ENCODE measurements at places on chromosomes 6 and 20.

GRCh38 chr20:50758992-50759391 is 27.6 kb downstream of the PARD6B start:
- DNase-seq: no peak

DNA sequence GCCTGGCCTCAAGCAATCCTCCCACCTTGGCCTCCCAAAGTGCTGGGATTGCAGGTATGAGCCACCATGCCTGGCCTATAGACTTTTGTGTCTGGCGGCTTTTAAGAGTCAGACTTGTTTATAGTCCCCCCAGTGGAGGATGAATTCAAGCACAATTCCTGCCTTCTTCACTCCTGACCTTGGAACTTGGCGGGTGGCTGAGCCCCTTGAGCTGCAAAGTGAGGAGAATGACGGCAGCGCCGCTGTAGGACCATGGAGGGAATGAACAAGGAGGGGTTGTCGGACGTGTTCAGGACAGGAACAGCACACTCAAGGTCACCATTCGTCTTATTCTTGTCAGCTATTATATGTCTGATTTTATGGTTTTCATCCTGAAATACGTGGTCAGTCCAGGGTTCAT is 265.4 kb downstream of the CDH4 start:
- no peak for DNase-seq

- DNase-seq: no peak
Measured at GRCh38 chr20:12723811-12724210, 285.0 kb upstream of the SPTLC3 start.

GRCh38 chr6:26660000-26660361 is 435 bp upstream of the ZNF322 start:
- no peak for DNase-seq

GRCh38 chr20:41222703-41223102 is 85.4 kb downstream of the PLCG1 start:
- DNase-seq: no peak

- DNase-seq: no peak
Measured at GRCh38 chr6:104771258-104771832, 88.4 kb downstream of the HACE1 start.

- DNase-seq: peak; percentile 32
Measured at GRCh38 chr20:37651932-37652331, 41.9 kb upstream of the CTNNBL1 start.

DNA sequence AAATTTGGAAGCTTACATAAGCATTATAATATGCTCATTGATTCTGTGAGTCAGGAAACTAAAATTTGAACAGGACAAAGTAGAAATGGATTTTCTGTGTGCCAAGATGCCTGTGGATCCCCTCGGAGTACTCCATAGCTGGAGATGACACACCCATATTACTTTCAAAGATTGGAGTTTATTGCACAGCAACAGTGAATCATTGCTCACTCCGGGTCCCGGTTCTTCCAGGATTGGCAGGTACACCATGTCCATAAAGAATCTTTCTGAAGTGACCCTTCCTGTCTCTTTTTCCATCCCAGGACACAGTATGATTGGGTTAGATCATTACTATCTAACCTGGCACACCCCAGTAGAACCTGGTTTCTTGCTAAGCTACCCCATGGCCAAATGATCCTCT is 2.7 kb upstream of the BTN2A2 start:
- DNase-seq: no peak

DNA sequence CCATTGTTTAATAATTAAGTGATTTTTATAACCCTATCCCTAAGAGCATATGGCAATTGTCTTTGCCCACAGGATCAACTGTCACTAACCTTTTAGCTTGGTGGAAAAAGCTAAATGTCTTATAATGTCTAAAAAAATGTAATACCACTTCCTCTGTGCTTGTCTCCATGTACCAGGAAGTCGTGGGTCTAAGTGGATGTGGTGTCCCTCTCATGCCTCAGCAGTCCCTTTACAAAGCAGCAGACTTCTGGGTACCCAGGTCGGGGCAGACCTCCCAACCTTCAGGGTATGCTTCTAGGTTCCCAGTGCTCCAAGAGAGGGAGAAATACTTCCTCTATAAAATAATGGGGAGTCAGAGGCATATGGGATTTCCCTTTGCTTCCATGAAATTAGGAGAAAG is 74.7 kb downstream of the ZHX3 start:
- no peak for DNase-seq

- DNase-seq: no peak
Measured at GRCh38 chr6:125670568-125670967, 78.9 kb upstream of the HEY2 start.

GRCh38 chr6:159700970-159701369 is 7.9 kb upstream of the SOD2 start:
- DNase-seq: no peak

GRCh38 chr6:106782536-106783285 is 153.3 kb downstream of the QRSL1 start:
- DNase-seq: no peak

- DNase-seq: no peak
Measured at GRCh38 chr6:95601133-95601532, 23.8 kb downstream of the MANEA start.

DNA sequence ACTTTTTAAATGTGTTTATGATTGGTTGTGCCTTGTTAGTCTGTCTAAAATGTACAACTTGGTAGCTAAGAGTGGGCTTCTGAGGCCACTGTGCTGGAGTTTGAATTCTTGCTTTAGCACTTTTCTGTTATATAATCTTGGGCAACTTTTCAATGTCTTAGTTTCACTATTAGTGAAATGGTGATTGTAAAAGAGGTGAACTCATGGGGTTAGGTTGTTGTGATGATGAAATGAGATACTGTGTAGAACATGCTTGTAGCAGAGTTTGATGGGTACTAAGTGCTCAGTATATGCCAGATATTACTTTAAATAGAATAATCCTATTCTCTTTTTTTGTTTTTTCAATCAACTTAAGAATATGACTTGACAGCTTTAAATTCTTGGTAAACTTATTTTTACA is 624.7 kb downstream of the CD109 start:
- no peak for DNase-seq

- no peak for DNase-seq
Measured at GRCh38 chr20:41082306-41082705, 53.7 kb downstream of the TOP1 start.

- DNase-seq: no peak
Measured at GRCh38 chr20:41080866-41081265, 52.2 kb downstream of the TOP1 start.

DNA sequence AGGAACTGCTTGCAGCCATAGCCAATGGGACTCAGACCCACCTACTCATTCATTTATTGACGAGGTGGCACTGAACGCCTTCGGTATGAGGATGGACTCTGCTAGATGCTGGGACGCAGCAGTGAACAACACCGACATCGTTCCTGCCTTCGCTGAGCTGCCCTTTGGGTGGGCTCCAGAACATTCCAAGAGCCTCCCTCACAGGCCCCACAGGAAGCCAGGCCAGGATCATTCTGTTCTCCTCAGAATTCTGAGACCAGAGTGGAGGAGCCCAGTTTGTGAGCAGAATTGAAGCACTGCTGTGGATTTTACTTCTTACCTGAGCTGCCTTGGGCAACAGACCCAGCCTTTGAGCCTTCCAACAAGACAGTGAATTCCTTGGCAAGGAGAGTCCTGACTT is 82.1 kb downstream of the KCNB1 start:
- DNase-seq: no peak

DNA sequence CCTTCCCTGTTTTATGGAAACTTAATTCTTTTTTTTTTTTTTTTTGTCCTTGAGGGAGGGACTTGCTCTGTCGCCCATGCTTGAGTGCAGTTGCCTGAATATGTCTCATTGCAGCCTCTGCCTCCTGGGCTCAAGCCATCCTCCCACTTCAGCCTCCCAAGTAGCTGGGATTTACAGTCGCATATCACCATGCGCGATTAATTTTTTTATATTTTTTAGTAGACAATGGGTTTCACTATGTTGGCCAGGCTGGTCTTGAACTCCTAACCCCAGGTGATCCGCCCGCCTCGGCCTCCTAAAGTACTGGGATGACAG is 654 bp downstream of the TMEM14C start:
- DNase-seq: no peak

DNA sequence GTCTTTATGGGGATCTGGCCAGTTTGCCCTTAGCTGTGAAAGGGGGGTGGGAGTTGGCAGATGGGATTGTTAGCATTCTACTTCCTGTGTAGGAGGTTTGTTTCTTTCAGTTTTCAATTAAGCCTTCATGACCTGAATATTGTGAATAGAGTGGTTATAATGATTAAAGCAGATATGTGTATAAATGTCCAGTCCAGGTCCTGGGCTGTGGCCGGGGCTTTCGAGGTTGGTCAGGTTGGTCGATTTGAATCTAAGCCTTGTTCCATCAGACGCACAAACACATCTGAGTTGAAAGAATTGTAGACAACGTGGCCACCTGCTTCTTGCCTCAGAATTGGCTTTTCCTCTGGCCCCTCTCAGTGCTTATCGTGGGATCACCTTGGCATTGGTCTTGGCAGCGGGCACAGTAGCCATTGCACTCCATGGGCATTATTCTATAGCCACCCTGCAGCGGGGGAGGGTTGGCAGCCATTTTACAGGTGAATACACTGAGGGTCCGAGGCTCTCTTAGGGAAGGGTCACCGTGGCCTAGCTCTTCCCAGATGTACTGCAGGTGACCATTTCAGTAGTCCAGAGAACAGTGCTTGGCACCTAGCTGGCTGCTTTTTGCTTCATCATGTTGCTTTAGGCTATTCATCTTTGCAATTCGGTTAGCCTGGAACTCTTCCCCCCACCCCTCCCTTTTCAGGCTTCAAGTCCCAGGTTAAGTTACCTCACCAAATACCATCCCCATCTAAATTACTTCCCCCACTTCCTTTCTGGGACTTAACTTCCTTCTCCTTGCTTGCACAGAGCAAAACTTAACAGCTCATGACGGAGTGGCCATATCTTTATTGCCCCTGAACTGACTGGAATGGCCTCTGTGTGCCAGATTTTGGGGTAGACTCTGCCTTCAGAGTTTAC is 1.1 kb downstream of the RNF114 start:
- DNase-seq: no peak

DNA sequence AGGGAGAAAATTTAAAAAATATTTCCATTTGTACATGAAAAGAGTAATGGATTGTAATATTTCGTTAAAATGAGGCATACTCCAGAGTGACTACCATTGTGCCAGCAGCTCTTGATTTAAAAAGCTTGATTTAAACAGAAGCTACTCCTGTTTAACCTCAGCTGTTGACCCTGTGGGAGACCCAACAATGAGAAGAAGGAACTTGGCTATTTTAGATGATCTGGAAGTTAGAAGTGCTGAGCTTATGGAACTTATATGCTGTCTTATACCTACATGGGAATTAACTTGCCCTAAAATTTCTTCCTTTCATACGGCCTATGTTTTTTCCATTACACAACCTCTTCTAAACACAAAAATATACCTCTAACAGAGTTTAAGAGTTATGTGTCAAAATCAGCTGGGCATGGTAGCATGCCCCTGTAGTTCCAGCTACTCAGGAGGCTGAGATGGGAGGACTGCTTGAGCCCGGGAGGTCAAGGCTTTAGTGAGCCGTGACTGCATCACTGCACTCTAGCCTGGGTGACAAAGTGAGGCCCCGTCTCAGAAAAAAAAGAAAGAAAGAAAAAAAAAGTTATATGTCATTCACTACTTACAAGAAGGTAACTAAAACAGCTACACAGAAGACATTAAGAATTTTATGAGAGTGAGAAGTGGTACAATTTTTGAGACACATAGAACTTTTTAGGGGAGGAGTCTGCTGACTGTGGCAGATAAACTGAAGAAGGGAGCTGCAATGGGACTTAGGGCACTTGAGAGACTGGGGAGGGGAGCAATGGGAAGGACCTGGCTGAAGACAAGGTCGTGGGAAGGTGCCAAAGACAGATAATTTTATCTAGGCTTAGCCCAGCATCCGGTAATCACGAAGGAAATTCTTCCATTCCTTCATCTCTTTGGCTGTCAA is 139.9 kb downstream of the MYB start:
- DNase-seq: no peak

GRCh38 chr20:50645253-50646068 is 45.9 kb downstream of the RIPOR3 start:
- no peak for DNase-seq

DNA sequence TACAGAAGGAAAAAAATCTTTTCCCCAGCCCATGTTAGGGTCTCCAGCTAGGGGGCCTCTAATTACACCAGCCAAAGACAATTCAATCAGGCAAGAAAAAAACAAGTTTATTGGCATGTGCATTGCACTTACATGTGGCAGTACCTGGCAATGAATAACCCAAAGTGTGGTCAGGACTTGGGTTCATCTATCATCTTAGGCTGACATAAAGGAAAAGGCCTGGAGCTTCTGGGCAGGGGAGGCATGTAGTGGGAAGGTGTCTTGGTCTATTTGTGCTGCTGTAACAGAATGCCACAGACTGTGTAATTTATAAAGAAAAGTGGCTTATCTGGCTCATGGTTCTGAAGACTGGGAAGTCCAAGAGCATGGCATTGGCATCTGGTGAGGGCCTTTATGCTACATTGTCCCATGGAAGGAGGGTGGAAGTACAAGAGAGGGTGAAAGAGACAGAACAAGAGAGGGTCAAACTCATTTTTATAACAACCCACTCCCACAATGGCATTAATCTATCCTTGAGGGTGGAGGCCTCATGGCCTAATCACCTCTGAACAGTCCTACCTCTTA is 4.4 kb upstream of the PYGB start:
- DNase-seq: no peak

DNA sequence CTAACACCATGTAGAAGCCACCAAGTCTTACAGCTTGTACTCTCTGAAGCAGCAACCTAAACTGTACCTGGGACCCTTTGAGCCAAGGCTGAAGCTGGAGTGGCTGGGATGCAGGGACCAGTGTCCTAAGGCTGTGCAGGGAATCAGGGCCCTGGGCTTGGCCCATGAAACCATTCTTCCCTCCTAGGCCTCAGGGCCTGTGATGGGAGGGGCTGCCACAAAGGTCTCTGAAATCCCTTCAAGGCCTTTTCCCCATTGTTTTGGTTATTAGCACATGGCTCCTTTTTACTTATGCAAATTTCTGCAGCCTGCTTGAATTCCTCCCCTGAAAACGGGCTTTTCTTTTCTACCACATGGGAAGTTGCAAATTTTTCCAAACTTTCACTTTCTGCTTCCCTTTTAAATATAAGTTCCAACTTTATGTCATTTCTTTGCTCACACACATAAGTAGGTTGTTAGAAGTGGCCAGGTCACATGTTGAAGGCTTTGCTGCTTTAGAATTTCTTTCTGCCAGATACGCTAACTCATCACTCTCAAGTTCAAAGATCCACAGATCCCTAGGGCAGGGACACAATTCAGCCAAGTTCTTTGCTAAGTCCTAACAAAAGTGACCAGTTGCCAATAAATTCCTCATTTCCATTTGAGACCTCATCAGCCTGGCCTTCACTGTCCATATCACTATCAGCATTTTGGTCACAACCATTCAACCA is 28.2 kb upstream of the ATXN1 start:
- DNase-seq: no peak

All from stimulated activated CD4-positive, alpha-beta T cell treated with anti-CD3 and anti-CD28 coated beads, TNF-alpha, amount 100 ng/mL, for 24 hours (primary cell).